ENCODE measurements at places on chromosomes 2 and 18. TPM values are rescaled to one million over a fixed set of nuclear protein-coding genes. Genes with fewer than 3 reads are reported as not detected.

The ATP5F1A gene
- total RNA-seq: 597 TPM

The KCNIP3 gene
- total RNA-seq: 4.1 TPM

The HRH4 gene
- not detected for total RNA-seq

The COL4A4 gene
- 1.4 TPM for total RNA-seq

The IGFBP5 gene
- total RNA-seq: 22.4 TPM

DNA sequence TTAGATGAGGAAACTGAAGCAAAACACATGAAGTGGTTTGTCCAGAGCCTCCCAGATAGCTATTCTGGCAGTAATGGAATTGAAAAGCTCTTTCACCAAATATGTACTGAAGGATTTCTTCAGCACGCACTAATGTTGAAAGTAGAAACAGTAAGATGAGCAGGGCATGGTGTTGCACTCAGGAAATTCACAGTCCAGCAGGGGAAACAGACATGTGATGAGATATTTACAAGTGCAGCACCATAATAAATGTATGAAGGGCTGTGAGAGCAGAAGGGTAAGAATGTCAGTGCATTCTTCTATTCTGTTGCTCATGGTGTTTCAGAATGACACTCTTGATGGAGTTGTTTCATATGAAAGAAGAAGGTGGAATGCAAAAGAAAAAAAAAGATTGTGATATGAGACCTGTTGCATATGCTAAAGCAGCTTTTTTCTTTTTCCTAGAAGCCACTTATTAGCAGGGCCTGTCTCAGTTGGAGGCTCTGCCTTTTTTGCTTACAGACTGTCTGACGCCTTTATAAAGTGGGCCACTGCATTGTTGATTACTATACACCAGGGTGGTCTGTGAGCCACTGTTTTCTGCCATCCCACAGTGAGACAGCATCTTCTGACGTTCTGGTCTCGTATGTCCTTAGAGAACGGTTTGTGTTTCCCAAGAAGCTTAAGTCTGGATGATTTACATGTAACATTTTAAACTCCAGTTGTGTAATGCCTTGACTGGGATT is 516.9 kb downstream of the ARHGAP15 start:
- no peak for DNase-seq

GRCh38 chr2:184053326-184053725 is 545.0 kb upstream of the ZNF804A start:
- no peak for DNase-seq

DNA sequence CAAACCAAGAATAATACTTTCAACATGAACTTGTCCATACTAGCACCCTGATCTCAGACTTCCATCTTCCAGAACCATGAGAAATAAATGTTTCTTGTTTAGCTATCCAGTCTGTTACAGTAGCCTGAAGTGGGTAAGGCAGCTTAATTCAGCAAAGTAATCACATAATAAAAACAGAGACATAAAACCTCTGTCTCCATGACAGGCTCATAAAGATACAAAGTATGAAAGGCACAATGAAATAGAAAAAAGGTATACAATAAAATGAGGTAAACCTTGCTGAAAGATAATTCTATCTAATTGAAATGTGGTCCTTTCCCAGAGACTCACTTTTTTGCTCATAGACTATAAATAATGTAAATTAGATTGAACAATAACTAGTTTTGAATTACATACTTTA is 46.7 kb upstream of the WDR75 start:
- DNase-seq: no peak

- DNase-seq: no peak
Observed at GRCh38 chr2:154720651-154721050, 22.2 kb downstream of the KCNJ3 start.

DNA sequence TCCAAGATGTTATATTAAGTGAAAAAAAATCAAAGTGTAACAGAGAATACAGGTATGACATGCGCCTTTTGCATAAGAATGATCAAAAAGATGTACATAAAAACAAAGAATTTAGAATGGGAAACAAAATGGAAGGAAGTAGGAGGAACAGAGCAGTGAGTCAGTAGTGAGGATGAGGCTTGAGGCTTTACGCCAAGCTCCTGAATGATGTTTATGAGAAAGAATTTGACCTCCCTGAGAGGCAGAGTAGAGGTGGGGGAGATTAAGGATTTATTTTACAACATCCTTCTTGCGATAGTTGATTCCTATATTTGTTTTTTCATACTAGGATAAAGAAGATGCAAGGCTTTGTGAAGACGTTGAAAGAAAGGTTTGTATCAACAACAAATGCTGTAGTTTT is 81.4 kb downstream of the DCDC2C start:
- DNase-seq: peak; percentile 5

- no peak for DNase-seq
Observed at GRCh38 chr18:53610957-53611356, 613.5 kb downstream of the MBD2 start.

DNA sequence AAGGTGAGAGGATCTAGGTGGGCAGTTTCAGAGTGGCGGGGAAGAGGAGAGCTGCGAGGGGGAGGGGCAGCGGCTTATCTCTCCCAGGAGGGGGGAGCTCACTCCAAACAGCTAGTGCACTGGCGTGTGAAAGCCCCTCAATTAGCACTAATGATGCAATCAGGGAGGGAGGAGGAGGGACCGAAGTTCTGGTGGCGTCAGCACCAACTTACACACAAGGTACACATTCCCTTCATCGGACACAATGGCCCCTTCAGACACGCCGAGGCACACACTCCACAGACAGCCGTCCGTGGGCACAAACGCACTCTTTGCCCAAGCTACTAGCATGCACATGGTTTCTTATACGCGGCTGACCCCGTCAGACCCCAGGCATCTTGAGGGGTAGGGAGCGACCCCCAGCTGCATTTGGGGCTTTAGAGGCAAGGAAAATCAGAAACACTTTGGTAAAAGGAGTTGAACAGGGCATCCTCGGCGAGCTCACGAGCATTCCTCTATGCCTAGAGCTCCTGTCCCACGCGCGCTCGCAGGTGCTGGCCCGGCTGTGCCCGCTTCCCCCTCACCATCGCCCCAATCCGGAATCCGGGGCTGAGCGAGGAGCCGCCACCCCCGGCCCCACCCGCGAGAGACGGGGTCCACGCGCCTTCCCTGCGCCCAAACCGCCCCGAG is 868 bp upstream of the PKDCC start:
- no peak for DNase-seq

DNA sequence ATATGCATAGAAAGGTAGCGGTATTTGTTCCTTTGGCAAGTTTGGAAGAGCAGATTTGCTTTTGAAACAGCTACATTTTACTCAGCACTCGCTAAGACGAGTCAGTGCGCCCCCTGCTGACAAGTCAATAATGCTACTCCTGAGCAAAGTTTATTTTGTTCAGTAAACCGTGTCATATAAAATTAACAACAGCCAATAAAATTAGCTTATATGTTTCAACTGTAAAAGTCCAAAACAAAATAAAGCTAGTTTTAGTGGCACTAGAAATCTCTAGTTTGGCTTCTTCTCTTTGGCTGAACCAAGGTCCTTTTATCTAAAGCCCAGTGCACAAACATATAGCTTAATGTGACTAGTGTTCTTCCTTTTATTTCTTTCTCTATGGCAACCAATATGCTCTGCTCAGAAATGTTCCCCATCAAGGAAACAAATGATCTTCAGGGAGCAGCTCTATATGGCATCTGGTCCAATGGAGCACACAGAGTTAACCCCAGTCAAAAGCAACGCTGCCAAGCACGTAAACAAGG is 4.2 kb upstream of the POU3F3 start:
- peak; percentile 49 for DNase-seq

- DNase-seq: no peak
Observed at GRCh38 chr2:17625446-17625845, 85.0 kb downstream of the VSNL1 start.

DNA sequence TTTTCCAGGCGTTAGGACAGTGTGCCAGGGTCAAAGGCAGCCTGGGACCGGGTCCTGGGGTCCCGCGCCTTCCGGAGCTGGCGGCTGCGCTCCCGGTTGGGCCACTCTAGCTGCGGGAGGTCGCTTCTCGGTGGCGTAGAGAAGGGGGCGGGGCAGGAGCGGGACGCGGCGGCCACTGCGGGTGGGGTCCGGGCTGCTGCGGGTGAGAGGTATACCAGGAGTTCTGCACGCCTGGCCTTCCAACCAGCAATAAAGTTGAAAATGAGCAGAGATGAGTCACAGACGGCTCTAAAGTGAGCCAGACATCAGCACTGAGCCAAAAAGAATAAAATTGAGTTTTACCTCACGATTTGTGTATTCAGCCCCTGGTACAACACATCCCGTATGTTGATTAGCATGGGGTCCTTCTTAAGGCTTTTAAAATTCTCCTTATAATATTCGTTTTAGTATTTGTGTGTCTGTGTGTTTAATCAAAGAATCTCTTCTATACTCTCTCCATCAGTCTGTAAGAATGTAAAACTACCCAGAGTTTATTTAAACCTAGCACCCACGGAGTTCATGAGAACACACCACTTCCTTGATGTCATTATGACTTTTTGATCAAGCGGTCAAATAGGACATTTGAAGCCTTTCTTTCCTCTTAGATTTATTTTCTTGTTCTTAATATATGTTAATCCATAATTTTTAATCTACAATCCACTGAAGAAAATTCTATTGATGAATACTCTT is at the start of gene C1GALT1C1L:
Gene C1GALT1C1L (minus strand): TSS at position 108 of the 729 bp plus-strand sequence. CDS start 107 bp downstream, at position 1.
- DNase-seq: peak; percentile 71

DNA sequence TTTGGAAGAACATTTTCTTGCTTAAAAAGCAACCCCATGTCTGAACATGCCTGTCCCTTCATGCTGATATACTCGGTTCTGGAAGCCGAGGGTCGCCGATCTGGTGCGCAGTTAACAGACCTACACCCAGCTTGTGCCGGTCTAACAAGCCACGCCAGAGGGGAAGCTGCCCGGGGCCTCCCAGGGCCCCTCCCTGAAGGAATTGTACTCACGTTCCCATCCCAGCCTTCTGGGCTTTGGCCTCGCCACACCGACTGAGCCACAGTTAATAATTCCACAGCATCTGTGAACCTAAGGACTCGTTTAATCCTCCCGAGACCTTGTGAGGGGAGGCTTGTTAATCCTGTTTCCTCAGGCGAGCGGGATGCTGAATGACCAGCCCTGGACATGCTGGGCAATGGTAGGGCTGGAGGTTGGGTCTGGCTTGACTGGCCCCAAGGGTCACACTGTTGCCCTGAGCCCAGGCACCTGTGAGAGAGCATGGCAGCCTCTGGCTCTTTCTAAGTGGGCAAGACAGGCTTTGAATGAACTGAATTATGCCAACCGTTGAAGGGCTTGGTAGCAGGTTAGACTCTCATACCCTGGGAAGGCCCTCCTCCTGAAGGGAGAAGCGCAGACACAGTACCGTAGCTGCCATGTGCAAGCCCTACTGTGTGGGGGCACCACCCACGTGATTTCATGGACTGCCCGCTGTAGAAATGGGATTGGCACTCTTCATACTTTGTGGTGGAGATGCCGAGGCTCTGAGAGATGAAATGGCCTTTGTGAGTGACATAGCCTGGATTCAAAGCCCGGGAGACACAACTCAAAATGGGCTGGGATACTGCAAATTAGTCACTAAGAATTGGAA is 27.9 kb upstream of the ODC1 start:
- no peak for DNase-seq

GRCh38 chr2:10859278-10859677 is 46.7 kb upstream of the PDIA6 start:
- DNase-seq: no peak

DNA sequence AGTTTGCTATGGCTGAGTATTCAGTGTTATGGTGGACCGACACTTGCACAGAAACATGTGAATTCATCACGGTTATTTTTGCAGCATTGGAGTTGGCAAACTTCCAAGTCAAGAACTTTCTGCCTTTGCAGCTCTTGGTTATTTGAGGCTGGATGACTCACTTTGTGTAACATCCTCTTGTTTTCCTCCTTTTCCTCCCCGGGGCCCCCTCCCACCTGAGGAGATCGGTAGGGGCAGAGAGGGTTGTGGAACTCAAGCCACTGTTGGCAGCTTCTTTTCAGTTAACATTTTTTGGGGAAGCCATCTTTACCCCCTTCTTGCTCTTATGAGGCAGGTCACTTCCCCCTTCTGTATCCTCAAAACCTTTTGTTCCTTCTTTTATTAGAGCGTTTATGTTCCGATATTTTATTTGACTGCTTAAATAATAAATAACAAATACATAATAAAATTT is 48.6 kb downstream of the DDX1 start:
- DNase-seq: peak; percentile 80

- no peak for DNase-seq
Observed at GRCh38 chr2:166563894-166564293, 69.8 kb upstream of the SCN7A start.

DNA sequence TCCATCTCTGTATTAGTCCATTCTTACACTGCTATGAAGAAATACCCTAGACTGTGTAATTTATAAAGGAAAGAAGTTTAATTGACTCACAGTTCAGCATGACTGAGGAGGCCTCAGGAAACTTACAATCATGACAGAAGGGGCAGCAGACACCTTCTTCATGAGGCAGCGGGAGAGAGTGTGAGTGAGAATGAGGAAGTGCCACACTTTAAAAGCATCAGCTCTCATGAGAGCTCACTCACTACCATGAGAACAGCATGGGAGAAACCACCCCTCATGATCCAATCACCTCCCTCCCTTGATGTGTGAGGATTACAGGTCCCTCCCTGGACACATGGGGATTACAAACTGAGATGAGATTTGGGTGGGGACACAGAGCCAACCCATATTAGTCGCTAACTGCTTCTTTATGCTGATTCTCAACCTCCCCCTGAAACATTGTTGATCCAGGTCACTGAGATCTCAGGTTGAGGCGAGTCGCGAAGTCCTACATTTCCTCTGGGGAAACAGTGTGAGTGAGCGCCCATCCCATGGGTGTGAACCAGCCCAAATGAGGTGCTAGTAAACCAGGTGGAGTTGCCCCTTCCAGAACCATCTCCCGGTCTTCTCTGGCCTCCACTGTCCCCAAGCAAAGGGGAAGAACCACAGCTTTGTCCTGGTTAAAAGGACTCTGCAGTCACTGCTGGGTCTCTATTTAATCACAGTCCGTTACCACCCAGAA is 123.8 kb downstream of the CAPN13 start:
- no peak for DNase-seq

DNA sequence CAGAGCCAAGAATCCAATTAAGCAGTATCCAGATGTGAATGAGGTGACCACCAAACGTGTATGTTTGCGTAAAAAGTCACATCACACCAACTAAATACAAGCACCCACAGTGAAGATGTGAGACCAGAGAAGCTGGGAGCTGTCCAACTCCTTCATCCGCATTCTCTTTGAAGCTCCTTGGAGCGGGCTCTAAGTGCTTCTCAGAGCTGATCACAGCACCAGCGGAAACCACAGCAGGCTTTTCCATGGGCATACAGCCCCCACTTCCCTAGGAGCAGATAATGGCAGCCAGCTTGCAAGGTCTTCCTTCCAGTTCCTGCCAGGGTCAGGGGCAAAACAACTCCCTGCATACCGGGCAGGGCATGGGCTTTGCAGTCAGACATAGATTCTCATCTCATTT is 36.4 kb downstream of the REEP1 start:
- peak; percentile 37 for DNase-seq

DNA sequence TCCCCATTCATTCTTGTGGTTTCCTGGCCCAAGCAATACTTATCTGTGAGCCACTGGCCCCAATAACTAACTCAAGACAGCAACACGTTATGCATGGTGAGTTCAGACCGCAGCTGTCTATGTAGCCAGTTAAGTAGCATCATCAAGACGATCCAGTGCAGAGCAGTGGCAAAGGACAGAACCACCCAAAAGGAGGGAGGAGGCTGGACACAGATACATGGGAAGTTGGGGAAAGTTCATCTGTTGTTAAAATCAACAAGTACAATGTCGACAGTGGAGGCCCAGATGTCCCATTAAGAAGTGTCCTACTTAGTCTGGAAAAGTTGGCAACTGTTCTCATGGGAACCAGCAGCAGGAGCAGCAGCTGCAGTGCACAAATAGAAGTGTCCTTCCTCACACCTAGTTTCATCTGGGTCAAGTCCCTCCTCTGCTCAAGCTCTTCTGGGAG is 106.9 kb upstream of the THOC1 start:
- peak; percentile 51 for DNase-seq

All from RPMI7951 (cell line).